ENCODE measurements at places on chromosomes 16 and 17. TPM values are rescaled to one million over a fixed set of nuclear protein-coding genes. Genes with fewer than 3 reads are reported as not detected.
A peak's percentile ranks its signal among the peaks of the same experiment; 100 is the strongest.

- peak; percentile 60 for DNase-seq
These were observed 355.3 kb downstream of the TOX3 start for GRCh38 chr16:52191531-52192134.

Gene HOXB7
- 7.1 TPM for total RNA-seq

DNA sequence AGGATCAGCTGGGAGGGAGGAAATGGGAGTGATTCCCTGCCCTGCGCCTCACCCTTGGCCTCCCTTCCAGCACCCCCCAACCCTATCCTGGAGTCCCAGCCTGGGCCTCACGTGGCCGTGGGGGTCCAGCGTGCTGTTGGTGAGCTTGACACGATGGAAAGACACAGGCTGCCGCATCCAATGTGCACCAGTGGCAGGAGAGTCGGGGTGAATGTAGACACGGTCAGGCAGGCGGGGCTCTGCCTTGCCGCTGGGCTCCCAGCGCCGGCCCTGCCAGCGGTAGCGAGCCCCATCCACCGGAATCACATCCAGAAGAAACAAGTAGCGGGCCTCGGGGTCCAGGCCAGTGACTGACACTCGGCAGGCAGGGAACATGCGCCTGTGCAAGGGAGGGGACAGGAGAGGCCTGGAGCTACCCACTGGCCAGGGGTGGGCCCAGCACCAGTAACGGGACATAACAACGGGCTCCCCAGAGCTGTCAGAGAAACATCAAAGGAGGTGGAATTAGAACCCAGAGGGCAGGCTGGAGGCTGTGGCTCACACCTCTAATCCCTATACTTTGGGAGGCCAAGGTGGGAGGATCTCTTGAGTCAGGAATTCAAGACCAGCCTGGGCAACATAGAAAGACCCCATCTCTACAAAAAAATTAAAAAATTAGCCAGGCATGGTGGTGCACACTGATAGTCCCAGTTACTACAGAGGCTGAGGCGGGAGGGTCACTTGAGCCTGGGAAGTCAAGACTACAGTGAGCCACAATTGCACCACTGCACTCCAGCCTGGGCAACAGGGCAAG, 2.7 kb downstream of the TBX6 start:
- no peak for DNase-seq

- no peak for DNase-seq
These were observed 4.5 kb downstream of the WIPI1 start for GRCh38 chr17:68452724-68453290.

DNA sequence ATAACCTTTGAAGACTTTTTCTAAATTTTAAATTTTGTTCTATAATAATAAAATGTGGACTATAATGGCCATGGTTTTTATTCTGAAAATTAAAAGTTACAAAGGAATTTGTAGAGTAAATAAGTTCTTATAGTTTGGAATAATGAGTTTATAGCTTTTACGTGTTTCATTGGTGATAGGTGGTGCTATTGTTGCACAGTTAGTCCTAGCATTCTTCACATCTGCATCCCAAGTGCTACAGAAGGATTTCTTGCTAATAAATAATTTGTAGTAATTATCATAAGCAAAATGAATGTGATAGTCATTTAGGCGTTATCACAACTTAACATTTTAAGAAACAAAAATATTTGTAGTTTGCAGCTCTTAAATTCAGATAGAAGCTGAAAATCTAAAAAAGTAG, 67.9 kb downstream of the BCAS3 start:
- no peak for DNase-seq

DNA sequence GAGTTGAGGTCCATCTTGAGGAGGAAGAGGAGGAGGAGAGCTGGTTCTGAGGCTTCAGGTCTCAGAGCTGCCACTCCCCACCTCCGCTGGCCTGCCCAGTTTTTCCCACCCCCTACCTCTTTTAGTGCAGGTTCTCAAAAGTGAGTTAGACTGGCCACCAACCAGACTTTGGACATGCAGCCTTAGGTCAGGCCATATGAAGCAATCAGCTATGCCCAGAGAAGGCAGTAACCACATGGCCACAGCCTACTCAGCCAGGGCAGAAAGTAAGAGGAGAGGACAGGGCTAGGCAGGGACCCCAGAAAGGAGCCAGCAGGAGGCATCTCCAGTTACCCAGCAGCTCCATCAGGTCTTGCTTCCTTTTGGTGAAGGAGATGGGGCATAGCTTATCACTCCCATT, 9.0 kb downstream of the MYO15A start:
- DNase-seq = no peak

Measured in GM23248 (cell line).